ENCODE measurements at places on chromosomes 3 and 15.

DNA sequence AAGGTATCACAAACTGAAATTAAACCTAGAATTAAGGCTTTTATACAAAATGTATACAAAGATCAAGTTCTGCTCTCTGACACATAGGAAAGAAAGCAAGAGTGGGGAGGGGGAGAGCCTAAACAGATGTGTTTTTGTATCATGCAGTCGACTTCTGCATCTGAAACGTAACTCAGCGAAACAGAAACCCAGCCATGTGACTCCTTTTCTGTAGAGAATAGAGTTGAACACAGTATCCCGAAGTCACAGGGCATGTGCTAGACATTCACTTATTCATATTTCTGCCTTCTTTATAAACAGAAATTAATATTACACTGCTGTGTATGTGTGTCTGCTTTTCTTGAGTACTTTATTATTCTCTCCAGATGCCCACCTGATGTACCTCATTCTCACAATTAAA lies 121.0 kb downstream of the PDZRN3 start:
- no peak for DNase-seq

- DNase-seq = no peak
These were observed 4.3 kb downstream of the RYR3 start for GRCh38 chr15:33315044-33315443.

GRCh38 chr15:68368731-68369435 lies 63.1 kb downstream of the ITGA11 start:
- DNase-seq = no peak

- DNase-seq = no peak
These were observed 10.8 kb downstream of the ITGA11 start for GRCh38 chr15:68421115-68421551.

DNA sequence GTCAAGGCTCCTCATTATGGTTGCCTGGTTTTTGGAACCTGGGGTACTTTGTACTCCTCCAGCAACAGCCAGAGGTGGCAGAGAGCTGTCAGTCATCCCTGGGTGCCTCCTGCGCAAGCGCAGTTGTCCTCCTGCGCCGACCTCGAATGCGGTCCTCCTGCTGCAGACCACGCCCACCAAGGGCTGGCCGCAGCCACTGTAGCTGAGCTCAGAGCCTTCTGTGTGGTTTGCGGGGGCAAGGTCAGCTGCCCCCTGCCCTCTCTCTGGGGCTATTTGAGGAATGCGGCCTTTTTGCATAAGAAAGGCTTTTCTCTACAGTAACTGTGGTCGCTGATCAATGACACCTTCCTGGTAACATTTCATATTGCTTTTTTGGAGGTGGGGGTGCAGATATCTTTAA lies 131.3 kb upstream of the SNRPN start:
- no peak for DNase-seq

GRCh38 chr3:97981886-97982285 lies 9.7 kb upstream of the RIOX2 start:
- no peak for DNase-seq

DNA sequence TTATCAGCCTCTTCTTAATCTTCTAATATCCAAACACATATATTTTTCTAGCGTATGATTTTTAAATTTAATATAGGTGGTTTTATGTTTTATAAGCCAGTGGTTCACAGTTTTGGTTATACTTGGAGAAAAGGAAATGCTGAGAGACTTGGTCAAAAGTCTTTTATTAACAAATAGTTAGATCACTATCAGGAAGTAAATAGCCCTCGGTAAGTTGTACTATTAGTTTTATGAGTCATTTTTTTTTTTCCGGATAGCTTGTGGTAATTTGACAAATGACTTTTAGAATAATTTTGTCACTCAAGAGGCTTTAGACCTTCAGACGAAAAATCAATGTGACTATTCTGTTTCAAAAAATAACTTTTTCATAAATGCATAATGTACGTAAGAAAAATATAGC lies 232.2 kb upstream of the ROBO1 start:
- DNase-seq = no peak

DNA sequence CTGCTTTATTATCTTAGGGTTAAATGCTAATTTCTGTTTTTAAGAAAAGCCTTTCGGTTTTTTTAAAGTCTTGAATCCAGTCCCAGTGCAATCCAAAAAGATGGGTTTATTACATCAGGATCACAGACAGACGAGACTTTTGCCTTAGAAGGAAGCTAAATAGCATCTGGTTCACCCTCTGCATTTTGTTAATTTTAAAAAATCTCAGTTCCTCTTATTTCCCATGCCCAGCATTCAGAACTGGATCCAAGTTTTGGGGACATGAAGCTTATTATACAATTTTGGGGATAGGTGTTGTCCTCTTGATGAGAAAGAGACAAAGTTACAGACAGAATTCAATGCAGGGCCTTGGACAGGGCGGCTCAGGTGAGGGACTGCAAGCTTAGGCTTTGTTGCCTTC lies 181.5 kb upstream of the LYSMD4 start:
- no peak for DNase-seq

DNA sequence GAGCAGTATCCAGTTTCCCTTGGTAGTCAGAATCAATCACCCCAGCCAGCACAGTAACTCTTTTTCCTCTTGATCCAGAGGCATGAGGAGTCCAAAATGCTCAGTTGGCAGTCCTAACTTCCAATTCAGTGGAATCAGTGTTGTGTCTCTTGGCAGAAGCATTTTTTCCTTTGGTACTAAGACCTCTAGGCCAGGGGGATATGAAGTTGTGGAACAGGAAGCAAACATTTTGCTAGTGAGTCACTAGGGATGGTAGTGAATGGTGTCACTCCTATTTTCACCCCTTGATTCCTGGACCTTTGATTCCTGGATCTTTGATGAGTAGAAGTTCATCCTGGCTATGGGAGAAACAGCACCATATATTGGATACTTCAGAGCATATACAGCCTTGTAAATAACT lies 70.5 kb upstream of the ALDH1A3 start:
- no peak for DNase-seq

- no peak for DNase-seq
These were observed 6.0 kb upstream of the B3GNT5 start for GRCh38 chr3:183247011-183247589.

- DNase-seq = no peak
These were observed at the start of gene PLCL2 for GRCh38 chr3:16884748-16885592. Gene PLCL2 (plus strand): TSS chr3:16884955. CDS start chr3:16885040, 85 bp downstream.

- DNase-seq = no peak
These were observed 18.1 kb upstream of the P2RY13 start for GRCh38 chr3:151347432-151347831.

GRCh38 chr15:96326328-96327154 lies 4.0 kb upstream of the NR2F2 start:
- no peak for DNase-seq

DNA sequence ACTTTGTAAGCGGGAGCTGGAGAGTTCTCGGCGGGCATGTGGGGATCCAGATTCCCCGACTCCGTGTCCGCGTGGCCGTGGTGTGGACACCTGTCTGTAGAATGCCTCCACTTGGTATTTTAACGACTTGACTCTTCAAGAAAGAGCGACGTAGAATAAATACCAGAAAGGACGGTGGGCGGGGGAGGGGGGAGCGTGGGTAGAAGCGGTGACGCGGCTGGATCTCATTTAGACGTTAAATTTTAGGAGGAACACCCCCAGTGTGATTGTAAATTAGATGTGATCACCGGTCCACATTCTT lies 620 bp upstream of the PYGO1 start:
- no peak for DNase-seq

DNA sequence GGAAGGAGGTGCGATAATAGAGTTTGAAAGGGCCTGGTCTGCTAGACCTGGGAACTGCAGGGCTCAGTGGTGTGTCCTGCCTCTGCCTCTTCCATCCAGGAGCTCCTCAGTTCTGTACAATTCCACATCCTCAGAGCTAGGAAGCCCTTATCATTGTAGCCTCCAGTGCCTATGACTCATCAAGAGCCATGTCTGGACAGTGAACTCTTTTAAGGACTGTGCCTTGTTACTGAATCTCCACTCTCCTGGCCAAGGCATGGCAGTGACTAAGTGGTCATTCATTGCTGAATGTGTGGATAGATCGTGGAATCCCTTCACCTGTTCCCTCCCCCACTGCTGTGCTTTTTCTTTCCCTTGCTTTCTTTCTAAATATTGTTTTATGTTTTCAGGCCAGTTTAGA lies 2.9 kb downstream of the TIMP4 start:
- no peak for DNase-seq

DNA sequence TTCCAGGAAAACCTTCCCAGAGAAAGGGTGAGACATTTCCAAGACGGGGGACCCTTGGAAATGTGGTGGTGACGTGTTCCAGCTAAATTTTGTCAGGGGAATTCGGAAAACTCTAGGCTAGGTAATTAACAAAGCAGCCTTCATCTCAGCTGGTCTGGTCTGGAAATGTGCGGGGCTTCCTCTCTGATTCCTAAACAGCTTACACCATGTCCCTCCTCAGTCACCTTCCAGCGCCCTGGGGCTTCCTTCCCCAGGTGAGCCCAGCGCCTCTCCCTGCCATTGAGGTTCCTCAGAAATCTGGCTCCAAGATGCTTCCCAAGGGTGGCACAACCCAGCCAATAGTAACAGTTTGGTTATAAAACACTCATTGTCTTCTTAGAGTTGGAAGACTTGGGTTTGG lies 571 bp downstream of the ACAD9 start:
- DNase-seq = no peak

DNA sequence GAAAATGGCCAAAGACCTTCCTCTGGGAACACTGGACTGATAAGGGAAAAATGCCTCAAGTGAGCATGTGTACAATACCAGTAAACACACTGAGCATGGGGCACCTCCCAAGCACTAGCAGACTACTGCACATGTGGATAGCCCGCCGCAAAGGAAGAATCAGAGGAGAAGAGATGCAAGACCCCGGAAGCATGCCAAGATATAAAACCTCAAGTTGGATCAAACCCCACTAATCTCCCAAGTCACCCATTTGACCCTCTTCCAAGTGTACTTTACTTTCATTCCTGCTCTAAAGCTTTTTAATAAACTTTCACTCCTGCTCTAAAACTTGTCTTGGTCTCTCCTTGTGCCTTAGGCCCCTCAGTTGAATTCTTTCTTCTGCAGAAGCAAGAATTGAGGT lies 121.1 kb upstream of the PLAAT1 start:
- DNase-seq = no peak

- no peak for DNase-seq
These were observed 48.9 kb downstream of the CAPN3 start for GRCh38 chr15:42408178-42408577.

GRCh38 chr3:195551381-195551978 lies 8.4 kb upstream of the PPP1R2 start:
- DNase-seq = no peak

GRCh38 chr15:61794881-61795280 lies 265.4 kb downstream of the VPS13C start:
- DNase-seq = no peak

DNA sequence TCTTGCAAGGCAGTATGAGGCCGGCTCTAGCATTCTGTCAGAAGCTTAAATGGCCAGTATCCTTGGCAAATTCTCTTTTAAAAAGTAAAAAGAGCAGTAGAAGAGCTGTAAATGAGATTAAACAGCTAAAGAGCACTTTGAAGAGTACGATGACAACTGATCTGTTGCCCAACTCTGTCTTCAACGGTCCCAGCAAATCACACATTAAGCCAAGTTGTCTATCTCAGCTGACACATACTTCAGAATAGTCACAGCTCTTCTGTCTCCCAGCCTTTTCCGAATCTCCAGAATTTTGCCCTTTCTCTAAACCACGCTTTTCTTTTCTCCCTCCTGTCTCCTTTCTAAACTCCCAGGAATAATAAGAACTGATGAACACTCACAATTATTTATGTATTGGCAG lies 51.7 kb downstream of the PRICKLE2 start:
- DNase-seq = no peak

GRCh38 chr3:194664857-194665256 lies 7.1 kb downstream of the LSG1 start:
- DNase-seq = no peak

DNA sequence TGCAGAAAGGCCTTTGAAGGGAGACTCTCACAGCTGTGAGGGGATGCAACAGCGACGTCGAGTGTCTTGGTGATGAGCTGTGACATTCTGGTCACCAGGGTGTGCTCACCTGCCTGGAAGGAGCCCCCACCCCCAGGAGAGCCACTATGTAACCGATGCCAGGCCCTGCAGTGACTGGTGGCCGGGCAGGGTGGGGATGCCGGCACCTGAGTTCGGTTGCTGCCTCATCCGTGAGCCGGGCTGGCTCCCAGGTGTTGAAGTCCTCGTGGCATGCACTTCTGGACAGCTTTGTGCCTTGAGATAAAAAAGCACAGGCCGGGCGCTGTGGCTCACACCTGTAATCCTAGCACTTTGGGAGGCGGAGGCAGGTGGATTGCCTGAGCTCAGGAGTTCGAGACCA lies 56.5 kb downstream of the ASB7 start:
- no peak for DNase-seq

DNA sequence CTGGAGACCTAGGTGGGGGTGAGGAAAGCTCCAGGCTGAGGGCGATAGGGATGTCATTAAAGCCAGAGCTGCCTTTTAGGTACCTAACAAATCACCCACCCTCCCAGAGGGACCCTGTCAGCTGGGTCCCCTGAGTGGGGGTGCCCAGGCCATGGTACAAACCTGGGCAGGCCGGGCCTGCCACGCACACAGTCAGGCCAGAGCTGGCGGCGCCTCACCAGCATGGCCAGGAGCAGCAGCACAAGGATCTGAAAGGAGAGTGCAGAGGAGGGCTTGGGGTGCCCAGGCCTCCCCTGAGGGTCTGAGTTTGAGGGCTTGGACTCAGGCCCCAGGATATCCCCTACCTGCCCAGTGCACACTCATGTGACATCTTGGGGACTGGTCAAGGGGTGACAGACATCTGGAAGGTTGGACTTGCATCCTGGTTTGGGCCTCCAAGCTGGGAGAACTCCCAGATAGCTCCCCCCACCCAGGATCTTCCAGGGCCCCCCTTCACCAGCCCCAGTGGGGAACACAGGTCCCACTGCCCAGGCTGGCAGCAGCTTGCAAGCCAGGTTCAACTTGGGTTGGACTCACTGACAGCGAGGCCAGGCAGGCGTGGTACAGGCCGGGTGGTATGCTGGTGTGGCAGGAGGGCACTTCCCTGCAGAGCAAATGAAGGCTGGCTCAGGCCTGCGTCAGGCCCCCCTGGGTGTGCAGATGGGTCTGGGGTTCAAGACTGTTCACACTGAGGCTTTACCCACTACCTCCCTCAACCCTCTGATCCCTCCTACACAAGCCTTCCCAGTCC lies 5.2 kb downstream of the STRA6 start:
- DNase-seq = no peak

- no peak for DNase-seq
These were observed 65.9 kb downstream of the CPN2 start for GRCh38 chr3:194285024-194285849.

GRCh38 chr3:12730506-12731242 lies 28.4 kb downstream of the TMEM40 start:
- DNase-seq = no peak

DNA sequence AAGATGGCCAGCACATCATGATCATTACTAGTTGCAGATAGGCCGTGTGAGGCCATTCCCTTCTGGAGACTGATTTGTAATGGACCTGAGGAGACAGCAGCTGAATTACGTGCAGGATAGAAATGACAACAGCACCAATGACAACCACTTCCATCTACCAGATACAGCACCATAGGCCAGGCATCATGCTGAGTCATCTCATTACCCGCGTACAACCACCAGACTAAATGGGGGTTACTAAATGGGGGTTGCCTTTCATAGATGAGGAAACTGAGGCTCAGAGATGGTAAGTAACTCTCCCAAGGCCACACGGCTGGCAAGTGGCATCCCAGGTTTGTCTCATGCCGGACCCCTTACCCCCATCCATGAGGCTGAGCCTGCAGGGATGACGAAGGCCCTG lies 32.8 kb upstream of the FAM107A start:
- no peak for DNase-seq

Measured in AG09319 (cell line).